Left ventricle myocardium superior (tissue), 1 donor: ENCODE measurements at places on chromosomes 2 and 18. TPM values are rescaled to one million over a fixed set of nuclear protein-coding genes. Genes with fewer than 3 reads are reported as not detected.

Gene EMILIN2
- 23.4 TPM for total RNA-seq

Gene ZNF804A
- 0.07 TPM for total RNA-seq

Gene IKZF2
- 6.1 TPM for total RNA-seq

Gene CABYR
- total RNA-seq: not detected

GRCh38 chr18:50559752-50560680 is at the start of gene MAPK4:
TSS of gene MAPK4 (plus strand) at chr18:50560087. CDS start at chr18:50663959, 103,872 bp downstream.
- DNase-seq: peak; percentile 79

DNA sequence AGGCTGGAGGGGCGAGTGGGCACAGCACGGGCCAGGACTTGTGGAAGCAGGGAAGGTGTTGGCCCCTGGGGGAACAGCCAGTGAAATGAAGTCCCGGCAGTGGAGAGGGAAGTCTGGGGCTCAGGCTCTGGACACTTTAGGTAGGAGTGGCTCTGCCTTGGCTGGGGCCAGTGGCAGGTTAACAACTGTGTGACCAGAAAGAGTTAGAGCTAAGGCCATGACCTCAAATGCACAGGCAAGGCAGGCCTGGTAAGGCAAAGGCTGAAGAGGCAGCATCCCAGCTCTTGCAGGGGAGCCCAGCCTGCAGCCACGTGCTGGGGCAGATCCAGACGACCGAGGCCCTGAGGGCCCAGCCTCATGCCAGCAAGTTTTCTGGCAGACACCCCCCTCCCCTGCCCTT is 21.5 kb downstream of the PCARE start:
- DNase-seq: no peak

DNA sequence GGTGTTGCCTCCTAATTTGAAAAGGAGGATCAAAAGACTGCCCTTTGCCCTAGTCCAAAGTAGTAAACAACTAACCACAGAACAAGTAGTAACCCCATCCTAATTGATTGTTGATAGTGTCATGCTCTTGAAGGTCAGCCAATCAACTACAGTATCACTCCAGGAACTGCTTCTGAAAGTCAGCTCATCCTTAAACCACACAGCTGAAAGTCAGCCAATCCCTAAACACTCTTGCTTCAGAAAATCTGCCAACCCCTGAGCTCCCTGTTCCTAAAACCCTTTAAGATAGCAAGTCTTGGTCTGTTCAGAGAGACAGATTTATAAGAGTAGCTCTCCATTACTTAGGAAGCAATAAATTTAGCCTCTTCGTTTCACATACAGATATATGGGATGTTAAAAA is 51.6 kb upstream of the CPO start:
- DNase-seq: no peak

DNA sequence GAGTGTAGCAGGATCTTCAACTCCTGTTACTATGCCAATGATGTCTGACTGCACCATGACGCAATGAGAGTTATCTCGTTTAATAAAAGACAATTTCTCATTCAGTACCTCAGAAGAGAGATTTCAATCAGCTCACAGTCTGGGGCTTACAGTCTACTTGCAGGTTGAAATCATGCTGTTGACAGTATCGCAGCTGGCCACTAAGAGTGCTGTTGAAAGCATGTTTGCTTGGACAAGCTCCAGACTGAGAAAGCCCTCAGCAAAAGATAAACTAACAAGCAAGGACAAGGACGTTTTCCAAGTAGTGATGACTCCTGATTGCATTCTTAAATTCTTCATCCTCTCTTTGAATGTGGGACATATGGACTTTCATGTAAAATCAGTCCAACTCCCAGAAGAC is 145.2 kb upstream of the SYT4 start:
- DNase-seq: no peak

DNA sequence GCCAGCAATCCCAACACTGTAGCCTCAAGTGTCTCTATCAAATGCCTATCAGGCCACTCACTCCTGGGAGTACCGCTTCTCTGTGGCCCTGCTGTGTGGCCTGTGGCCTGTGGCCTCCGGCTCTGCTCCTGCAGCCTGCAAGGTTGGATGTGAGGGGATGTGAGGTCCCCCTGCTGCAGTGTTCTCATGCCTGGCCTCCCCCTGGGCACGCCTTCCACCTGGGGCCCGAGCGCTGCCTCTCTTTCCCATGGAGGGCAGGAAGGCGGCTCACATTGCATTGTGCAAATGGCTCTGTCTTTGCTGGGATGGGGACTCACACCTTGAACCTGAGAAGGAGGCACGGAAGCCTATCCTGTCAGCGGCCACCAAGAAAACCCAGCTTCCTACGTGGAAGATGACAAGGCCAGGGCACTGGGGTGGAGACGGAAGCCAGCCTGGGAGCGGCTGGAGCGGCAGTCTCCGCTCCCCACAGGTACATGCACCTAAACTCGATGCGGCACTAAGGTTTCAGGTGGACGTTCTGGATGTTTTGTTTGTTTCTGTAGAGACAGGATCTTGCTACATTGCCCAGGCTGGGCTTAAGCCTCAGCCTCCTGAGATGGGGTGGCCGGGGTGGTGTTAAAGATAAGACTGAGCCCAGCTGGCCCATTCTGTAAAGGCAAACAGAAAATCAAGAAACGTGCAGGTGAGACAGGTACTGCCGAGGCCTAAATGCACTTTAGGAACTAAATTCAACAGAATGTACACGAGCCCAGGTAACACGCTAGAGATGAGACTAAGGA is 140.1 kb downstream of the HDAC4 start:
- no peak for DNase-seq

DNA sequence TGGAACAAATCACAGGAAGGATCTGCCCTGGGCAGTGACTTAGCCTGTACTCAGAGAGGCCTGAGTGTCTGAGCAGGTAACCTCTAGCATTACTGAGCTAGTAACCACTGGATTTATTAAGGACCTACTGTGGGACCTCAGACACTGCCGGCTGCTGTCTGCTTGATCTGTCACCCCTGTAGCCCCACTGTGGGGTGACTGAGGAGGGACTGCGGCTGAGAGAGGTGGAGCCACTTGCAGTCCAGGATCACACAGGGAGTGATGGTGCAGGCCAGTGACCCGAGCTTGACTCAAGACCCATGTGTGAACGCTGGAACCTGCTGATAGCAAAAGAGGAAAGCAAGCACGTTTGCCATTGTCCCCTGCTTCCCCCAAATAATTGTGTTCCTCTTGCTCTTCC is 15.6 kb downstream of the CHMP1B start:
- DNase-seq: no peak

DNA sequence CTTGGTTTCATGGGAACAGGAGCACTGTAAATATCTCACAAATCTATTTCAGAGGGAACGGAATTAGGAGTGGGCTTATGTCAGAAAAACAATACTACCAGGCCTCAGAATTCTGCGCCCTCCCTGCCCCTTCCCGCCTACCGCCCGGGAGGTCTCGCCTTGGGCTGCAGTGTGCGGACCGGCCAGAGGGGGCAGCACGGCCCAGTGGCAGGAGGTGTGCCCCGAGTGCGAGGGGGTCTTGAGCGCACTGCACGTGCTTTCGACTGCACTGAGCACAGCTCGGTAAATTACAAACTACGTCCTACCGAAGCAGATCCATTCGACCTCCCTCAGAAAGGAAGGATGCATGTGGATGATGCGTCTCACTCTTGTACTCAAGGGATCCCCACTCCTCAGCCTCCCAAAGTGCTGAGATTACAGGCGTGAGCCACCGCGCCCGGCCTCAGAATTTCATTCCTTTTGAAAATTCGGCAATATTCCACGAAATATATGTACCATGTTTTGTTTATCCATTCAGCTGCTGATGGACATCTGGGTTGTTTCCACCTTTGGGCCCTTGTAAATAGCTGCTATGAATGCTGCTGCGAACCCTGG is 297.0 kb downstream of the BCL2 start:
- DNase-seq: no peak

DNA sequence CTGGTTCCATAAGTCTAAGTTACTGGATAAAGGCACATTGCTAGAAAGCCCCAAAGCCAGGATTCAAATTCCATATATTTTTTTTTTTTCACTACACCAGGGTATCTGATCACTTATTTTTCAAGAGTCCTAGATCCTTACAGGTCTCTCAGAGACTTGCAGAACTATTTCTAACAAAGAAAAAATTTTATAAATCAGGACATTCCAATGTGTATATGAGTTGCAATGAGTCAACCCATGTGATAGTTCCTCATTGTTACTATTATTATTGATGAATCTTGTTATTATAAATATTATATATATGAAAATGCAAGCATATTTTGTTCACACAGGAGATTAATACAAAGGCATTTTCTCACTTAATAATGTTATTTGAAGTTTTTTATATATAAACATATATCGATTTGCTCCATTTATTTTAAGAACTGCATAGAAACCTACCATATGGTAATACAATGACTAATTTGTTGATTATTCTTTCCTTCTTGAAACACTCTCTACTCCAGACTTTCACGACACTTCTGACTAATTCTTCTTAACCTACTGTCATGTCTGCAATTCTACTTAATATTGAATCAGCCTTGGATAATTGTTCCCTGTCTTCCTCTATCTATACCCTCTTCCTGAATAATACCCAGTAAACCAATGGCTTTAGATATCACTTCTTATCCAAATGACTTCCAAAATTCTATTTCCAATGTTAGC is 968.4 kb upstream of the NRXN1 start:
- DNase-seq: no peak

DNA sequence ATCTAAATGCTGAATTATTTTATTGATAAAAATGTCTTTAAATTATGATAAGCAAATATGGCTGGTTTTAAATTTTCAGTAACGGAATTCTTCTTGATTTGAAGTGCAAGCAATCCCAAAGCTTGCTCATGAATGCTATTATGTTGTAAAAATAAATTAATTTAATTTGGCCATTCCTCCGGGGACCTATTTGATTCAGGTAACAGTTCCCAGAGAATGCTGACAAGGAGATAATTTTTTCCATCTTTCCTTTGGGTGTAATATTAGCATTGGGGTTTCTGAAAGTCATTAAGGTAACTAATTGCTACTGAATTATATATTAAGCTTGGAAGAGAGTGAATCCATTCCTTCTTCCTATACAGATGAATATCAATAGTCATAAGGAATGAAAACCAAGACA is 12.5 kb upstream of the RMDN2 start:
- no peak for DNase-seq

DNA sequence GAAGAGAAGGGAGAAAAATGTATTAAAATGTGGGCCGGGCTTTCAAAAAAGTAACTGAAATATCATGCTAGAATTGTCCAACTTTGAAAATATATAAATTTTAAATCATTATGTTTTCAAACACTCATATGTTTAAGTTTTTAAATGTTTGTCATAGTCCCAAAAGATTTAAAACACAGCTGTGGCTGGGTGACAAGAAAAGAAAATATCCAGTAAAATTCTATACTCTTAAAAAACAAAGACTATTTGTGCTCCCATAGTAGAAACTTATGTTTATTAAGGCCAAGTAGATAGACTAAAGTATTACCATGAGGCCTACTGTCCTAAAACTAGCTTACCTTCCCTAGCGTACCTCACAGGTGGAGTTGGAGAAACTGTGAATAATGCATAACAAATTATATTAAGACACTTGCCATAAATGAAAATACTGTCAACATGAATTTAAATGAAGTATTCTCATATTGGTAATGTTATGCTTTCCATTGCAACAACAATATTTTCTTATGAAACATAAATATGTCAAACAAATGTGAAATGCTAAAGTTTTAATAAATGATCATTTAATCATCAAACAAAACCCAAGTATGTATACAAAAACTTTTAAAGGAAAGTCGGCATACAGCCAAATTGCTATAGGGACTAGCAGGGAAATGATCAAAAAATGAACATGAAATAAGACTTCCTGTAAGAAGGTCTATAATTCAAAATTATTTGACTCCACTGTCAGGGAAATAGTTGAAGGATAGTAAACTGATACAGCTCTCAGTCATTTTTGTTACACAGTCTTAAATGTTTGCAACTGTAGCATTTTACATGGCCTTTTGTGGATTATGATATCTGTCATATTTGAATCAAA is 13.4 kb downstream of the MEIS1 start:
- no peak for DNase-seq

DNA sequence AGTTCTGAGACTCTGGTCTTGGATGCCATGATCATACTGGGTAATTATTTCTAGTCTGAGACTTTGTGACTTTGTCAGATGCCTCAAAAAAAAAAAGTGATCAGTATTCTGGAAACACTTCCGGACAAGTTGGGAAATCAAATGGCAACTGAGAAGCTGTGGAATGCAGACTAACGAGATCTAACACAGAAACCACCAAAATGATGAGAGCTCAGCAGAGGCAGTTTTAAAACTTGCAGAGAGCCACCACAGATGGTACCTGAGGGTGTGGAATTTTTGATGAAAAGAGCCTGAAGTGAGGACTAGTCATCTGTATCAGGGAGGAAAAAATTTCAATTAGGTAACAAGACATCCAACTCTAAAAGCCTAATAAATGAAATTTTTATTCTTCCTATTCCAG is 5.5 kb upstream of the GPR75 start:
- DNase-seq: no peak

DNA sequence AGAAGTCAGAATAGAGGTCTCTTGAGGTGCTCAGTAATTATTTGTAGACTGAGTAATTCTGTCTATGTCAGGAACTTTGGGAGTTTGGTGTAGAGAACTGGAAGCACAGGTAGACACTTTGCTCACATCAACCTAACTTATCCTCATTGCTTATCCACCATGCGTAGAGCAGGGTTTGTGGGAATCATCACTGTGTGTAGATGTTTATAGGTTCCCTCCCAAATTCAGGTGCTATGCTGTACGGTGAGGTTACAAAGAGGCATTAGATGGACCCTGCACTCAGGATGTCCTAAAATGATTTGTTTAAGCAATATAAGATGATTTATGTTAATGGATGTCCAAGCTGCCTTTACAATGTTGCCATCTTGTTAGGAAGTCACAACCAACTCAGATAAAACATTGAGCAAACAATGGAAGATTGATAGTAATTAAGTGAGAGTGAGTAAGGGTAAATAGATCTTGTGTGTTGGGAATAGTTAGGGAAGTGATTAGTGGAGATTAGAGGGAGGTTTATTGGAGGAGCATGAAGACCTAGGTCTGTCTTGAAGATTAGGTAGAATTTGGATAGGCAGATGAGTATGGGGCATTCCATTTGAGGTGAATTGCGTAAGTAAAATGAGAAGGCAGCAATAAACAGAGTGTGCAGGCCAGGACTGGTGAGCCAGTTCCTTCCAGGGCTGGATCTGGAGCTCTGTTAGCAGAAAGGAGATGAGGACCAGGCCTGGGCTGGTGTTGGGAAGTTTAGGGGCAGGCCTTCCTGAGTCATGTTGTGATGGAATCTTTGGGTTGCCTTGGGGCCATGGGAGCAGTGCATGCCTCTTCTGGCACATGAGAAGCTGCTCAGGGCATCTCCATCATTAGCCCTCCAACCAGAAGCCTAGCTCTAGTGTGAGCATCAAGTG is 12.1 kb downstream of the EPAS1 start:
- no peak for DNase-seq
